Aortic smooth muscle cell (primary cell): ENCODE measurements at places on chromosomes 6 and 20. TPM values are rescaled to one million over a fixed set of nuclear protein-coding genes. Genes with fewer than 3 reads are reported as not detected.

The GPR6 gene
- not detected in 2 replicates for total RNA-seq

The RAB32 gene
- total RNA-seq: 72.8 and 75.8 TPM in 2 replicates

The SNTA1 gene
- total RNA-seq: 23.9 and 40.4 TPM in 2 replicates

The LGSN gene
- 0.12 TPM in 1 of 2 replicates, not detected in the other for total RNA-seq

The RBBP9 gene
- 11.1 and 13.3 TPM in 2 replicates for total RNA-seq

The TSHZ2 gene
- total RNA-seq: 2.2 and 4.0 TPM in 2 replicates

The ZNF165 gene
- 0.26 and 0.44 TPM in 2 replicates for total RNA-seq

The NFKBIE gene
- total RNA-seq: 2.6 and 3.6 TPM in 2 replicates

The REM1 gene
- 1.7 and 1.8 TPM in 2 replicates for total RNA-seq

The NKAIN2 gene
- total RNA-seq: not detected in 2 replicates

The NINL gene
- total RNA-seq: 7.0 and 9.6 TPM in 2 replicates

The CGAS gene
- 4.2 and 4.4 TPM in 2 replicates for total RNA-seq

The DSP gene
- 0.25 and 0.53 TPM in 2 replicates for total RNA-seq

The SOBP gene
- total RNA-seq: 3.8 and 5.8 TPM in 2 replicates

The EYA2 gene
- total RNA-seq: 0.50 and 1.2 TPM in 2 replicates

The BPIFB4 gene
- not detected in 2 replicates for total RNA-seq

The TBXT gene
- not detected in 2 replicates for total RNA-seq

The BPIFB1 gene
- not detected in 2 replicates for total RNA-seq

The OR2J3 gene
- total RNA-seq: not detected in 2 replicates

The FAM162B gene
- 0.40 TPM in 1 of 2 replicates, not detected in the other for total RNA-seq

The PRPH2 gene
- total RNA-seq: 0.25 and 0.79 TPM in 2 replicates

The EIF6 gene
- 127 and 134 TPM in 2 replicates for total RNA-seq

The ADAM33 gene
- 21.0 and 29.2 TPM in 2 replicates for total RNA-seq
